Panc1 (cell line): ENCODE measurements at places on chromosomes 16 and 17.
A peak's percentile ranks its signal among the peaks of the same experiment; 100 is the strongest.

DNA sequence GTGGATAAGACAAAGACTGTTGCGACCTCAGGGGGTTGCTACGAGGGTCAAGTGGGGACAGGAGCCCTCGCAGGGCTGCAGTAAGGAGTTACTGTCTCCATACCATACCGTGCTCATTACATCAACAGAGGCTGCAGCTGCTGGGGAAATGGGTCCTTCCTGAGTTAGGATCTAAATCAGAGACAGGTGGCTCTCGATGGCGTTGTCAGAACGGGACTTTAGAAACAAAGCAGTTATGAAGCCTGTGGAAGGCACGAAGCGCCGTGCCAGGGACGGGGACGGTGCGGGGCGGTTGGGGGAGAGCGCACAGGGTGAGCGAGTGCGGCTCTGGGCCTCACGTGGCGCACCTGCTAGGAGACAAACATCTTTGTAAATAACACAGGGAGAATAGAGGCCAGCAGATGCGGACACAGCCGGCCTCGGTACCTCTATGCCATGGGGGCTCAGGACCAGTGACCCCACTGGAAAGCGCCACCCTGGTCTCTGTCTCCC lies 34.4 kb downstream of the ZCCHC14 start:
- no peak for DNase-seq

DNA sequence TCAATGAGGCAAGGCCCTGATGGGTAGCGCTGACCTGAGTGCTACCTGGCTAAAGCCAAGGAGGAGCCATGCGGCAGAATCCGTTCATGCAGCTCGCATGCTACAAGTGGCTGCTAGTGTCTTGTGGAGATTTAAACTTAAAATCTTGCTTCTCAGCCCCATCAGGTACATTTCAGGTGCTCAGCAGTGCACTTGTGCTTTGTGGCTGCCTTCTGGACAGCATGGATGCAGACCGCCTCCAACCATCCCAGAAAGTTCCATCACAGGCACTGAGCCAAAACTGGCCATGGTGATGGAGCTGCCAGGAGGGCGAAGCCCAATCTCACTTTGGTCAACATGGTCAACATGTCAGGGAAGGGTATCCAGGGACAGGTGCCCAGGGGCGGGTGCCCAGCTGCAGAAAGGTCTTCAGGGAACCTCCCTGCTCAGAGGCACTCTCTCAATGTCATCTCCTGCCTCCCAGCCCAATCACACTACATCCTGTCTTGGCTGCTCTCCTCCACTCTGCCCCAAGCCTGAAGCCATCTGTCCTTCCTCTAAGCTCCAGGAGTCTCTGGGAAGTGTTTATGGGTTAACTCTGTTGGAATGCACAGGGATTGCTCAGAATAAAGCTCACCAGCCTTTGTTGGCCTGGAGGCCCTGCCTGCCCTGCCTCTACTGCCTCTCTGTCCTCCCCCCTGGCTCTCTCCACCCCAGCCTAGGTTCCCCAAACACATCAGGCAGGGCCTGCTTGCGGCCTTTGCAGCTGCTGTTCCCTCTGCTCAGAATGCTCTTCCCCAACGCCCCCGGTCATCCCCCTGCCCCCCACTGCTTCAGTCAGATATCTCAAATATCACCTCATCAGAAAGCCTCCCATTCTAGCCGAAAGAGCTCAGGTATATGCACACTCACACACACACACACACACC lies 18.3 kb upstream of the TNFRSF13B start:
- no peak for DNase-seq

DNA sequence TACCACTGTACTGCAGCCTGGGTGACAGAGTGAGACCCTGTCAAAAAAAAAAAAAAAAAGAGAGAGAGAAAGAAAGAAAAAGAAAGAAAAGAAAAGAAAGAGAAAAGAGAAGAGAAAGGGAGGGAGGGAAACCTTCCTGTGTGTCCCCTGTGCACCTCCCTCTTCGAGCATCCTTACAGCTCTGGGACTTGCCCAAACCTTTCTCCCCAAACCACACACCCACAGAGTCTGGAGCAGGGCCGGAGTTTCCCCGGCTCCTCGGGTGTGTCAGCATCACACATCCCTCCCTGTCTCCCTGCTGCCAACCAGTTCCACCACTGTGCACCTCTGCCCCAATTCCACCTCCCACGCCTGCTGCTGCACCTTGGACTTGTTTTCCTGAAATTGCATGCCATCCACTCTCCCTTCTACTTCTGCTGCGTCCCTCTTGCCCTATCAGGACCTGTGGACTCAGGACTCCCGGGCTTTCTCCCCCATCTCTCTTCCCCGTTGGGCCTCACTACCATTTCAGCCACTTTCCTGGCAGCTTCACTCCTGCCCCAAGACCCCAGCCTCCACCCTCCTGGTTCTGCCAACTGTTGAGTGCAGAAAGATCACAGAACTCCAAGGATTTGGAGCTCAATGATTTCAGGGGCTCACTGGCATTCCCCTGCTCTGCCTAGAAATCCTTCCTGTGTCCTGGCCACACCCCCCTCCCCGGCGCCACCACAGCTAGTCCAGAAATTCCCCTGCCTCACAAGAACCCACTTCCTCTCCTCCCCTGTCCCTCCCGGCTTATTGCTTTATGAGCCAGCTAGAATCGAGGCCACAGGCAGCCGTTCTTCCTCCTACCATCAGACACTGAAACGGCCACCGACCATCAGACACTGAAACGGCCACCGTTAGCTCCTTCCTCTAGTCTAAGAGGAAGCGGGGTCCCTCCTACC lies 3.7 kb upstream of the CDK3 start:
- DNase-seq: no peak

DNA sequence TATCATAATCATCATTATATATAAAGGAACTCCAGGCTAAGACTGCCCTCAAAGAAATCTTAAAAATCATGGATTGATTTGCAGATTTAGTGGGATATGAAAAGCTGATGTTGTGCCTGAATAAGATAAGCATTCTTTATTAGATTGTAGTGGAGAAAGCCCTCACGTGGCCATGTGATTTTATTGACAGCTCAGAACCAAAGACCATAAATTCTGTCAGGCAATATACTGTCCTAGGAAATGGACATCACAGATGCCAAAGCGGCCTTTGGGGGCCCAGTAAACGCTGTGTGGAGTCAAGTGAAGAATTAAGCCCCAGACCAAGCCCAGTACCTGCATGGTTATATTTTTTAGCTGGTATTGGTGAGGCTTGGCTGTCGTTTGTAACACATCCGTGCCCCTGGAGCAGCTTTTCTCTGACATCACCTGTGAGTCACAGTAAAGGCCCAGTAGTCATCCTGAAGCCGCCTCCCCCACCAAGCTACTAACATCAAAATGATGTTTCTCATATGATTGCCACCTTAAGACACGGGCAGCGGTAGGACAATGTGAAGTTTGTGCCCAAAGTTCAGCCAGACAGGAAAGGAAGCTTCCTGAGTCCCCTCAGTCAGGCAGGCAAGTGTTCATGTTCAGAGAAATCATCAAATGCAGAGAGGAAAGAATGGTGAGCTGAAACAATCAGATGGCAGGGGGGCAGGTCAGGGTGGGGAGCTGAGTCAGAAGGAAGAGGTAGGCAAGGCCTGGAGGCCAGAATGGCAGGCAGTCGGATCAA lies 209.4 kb downstream of the IRX3 start:
- peak; percentile 64 for DNase-seq

GRCh38 chr16:66377324-66377723 lies 10.8 kb downstream of the CDH5 start:
- DNase-seq: no peak

DNA sequence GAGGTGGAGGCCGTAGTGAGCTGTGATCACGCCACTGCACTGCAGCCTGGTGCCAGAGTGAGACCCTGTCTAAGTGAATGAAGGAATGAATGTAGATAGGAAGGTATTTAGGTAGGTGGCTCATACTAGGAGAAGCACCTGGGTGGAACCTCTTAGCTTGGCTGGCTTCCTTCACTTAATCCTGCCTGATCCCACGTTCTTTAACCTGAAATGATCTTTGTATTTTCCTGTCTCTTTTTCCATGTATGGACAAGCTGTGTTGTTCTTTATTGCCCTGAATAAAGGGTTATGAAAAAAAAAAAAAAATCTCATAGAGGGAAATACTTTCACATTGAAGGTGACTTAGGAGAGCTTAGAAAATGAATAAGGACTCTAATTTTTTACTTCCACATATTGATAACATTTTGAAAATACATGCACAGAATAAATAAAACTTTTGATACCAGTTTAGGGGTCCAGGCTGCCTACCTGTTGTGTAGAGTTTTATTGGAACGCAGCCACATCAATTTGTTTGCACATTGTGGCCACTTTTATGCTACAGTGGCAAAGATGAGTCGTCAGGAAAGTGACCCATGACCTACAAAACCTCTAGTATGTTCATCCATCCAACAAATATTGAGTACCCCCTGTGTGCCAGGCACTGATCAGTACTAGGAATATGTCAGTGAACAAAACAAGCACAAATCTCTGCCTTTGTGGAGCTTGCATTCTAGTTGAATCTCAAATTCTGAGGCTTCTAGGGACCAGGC lies 44.6 kb downstream of the VPS35L start:
- no peak for DNase-seq

DNA sequence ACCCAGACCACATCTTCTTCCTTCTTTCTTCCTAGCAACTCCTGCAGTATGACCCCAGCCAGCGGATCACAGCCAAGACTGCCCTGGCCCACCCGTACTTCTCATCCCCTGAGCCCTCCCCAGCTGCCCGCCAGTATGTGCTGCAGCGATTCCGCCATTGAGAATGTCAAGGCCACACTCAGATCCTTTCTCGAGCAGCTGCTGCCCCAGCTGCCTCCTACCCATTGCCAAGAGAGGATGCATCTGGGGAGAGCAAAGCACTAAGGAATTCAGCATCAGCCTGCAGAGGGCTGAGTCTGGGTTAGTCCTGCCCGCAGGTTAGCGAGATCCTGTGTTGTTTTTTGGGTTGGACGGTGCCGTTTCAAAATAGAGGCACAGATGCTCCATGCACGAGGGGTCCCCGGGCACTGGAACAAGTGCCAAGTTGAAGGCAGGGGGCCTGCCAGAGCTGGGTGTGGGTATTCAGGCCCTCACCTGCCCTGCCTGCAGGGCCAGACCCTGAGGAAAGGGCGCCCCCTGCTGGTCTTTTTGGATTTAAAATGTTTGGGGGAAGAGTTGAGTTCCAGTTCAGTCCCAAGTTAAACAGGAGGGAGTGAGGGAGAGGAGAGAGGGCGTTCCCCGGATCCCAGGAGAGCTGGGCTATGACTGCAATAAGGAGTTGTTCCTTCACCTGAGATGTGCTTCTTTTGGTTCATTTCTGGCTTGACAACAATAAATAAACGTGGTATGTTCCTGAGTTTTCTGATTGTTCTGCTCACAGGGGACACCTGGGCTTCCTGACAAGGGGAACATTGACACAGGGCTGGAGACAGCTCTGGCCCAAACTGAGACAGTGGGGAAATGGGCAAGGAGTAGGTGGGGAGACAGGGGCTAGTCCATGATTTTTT lies 4.9 kb downstream of the CDK3 start:
- DNase-seq: peak; percentile 15

- DNase-seq: no peak
Observed at GRCh38 chr17:30520882-30521281, 43.7 kb downstream of the GOSR1 start.

DNA sequence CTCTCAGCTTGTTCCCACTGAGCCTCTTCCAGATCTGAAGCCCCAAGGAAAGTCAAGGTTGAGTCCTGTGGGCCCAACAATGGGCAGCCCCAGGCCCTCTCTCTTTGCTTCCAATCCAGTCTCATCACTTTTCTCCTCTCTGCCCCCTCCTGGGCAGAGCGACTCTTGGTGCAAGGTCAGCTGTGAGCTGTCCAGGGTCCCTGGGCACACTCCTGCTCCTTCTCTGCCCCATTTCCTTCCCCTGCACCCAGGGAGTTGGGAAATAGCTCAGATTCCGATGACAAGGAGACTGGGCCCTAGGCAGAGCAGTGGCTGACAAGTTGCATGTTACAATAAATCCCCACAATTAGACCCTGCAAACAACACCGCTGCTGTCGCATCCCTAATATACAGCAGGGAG lies 16.1 kb upstream of the CRHR1 start:
- DNase-seq: no peak

GRCh38 chr16:82031116-82032084 lies 3.7 kb upstream of the HSD17B2 start:
- DNase-seq: no peak

GRCh38 chr17:55040611-55041010 lies 72.0 kb downstream of the STXBP4 start:
- no peak for DNase-seq

- DNase-seq: no peak
Observed at GRCh38 chr16:65524997-65525396, 403.1 kb upstream of the CDH11 start.
